SK-MEL-5 (cell line): ENCODE measurements at places on chromosomes 16 and 17.

- DNase-seq, result no peak
Measured at GRCh38 chr17:8074554-8074953, 13.0 kb downstream of the ALOX12B start.

DNA sequence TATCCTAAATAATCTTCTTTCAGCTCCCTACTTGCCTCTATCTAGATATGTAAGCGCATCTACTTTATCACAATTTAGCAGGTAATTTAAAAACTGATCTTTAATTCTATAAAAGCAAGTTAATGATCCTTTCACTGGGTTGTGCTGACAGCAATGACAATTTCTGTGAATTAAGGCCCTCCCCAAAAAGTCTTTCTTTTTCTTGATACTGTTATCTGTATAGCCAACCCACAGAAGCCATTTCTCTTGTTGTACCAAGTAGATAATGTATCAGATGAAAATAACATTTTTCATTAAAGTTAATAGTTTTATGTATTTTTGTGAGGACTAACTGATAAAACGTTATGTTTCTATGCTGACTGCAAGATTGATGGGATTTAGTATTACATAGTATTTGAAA, 3.8 kb downstream of the ZPBP2 start:
- no peak for DNase-seq

DNA sequence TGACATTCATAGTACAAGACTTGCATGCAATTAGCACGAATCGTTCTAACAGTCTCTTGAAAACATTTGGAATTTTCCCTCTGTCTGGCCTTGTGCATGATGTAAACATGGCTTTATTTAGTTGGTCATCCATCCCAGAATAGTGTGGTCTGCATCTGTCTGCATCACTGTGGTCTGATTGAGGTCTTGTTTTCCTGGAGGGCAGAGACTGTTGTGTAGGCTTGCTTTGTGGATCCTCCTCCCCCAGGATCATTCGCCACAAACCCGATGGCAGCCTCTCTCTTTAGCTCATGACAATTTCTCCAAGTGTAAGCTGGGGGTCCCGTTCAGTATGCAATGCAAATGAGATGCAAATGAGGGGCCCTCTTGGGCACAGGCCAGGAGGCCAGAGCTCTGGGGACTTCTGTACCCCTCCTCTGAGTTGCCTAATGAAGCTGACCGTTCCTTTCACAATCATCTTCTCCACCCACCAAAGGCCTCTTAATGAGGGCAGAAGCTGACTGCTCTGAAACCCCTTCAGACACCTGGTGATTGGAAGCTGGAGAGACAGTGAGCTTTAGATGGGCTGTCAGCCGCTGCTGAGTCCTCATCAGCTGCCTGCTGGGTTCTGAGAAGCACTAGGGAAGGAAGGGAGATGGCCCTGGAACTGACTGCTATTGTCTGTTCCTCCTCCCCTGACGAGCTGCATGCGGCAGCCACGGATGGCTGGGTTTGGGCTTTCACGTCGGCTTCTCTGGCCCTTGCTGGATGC, 201.2 kb upstream of the CACNG3 start:
- no peak for DNase-seq

GRCh38 chr17:19361944-19362276, 613 bp downstream of the B9D1 start:
- no peak for DNase-seq

DNA sequence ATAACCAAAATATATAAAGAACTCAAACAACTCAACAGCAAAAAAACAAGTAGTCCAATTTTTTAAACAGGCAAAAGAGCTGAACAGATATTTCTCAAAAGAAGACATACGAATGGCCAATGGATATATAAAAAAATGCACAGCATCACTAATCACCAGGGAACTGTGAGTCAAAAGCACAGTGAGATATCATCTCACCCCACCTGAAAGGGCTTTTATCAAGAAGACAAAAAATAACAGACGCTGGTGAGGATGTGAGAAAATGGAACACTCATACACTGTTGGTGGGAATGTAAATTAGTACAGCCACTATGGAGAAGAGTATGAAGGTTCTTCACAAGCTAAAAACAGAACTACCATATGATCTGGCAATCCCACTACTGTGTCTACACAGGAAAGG, 7.4 kb downstream of the XYLT1 start:
- no peak for DNase-seq

- no peak for DNase-seq
Measured at GRCh38 chr17:50096092-50096491, 941 bp downstream of the PDK2 start.
